ENCODE measurements at places on chromosomes 11 and 22. TPM values are rescaled to one million over a fixed set of nuclear protein-coding genes. Genes with fewer than 3 reads are reported as not detected.

Gene NXPE2
- not detected for total RNA-seq

Gene SLC22A9
- total RNA-seq = not detected

Gene ACRV1
- total RNA-seq = not detected

Gene PTPRCAP
- total RNA-seq = 109 TPM

Gene SCGB1D2
- total RNA-seq = not detected

Gene OR10A6
- not detected for total RNA-seq

Gene OR8A1
- total RNA-seq = not detected

Gene SAA2
- total RNA-seq = not detected

Gene MUC5B
- not detected for total RNA-seq

Gene CCDC86
- total RNA-seq = 88.2 TPM

Gene SERPING1
- total RNA-seq = not detected

Gene OLFML1
- total RNA-seq = not detected

Gene LRRN4CL
- 0.17 TPM for total RNA-seq

Gene FAM227A
- 0.16 TPM for total RNA-seq

Gene ADAMTS15
- not detected for total RNA-seq

Gene ZP1
- total RNA-seq = not detected

Gene ACR
- total RNA-seq = not detected

Gene EXPH5
- total RNA-seq = 0.65 TPM

Gene GLB1L2
- 8.9 TPM for total RNA-seq

Gene RFPL3
- not detected for total RNA-seq

Gene TSPAN32
- 2.1 TPM for total RNA-seq

Gene KCTD14
- total RNA-seq = 0.16 TPM

Gene LRRC4C
- not detected for total RNA-seq

Gene TTC36
- 0.59 TPM for total RNA-seq

Gene OR8D1
- total RNA-seq = not detected

Gene CHRM1
- not detected for total RNA-seq

Gene SGSM1
- total RNA-seq = 0.64 TPM

Gene VSIG2
- total RNA-seq = not detected

Gene MMP13
- total RNA-seq = not detected

Gene LGALS12
- not detected for total RNA-seq

Gene LSP1
- total RNA-seq = 262 TPM

Gene POTEH
- not detected for total RNA-seq

Gene SYT8
- total RNA-seq = not detected

Gene CHRNA10
- total RNA-seq = 2.6 TPM

Gene OPCML
- not detected for total RNA-seq

Gene ME3
- total RNA-seq = 13.1 TPM

Gene PTGDR2
- total RNA-seq = 0.10 TPM

Gene ASCL2
- 0.42 TPM for total RNA-seq

Gene DDX6
- 110 TPM for total RNA-seq

Gene TIMM10
- total RNA-seq = 98.2 TPM

Gene DNAJB13
- total RNA-seq = 0.64 TPM

Gene THAP12
- 81.2 TPM for total RNA-seq

Gene MEN1
- total RNA-seq = 43.8 TPM

Gene KRTAP5-2
- not detected for total RNA-seq

Gene CASP12
- total RNA-seq = not detected

Gene MRGPRF
- total RNA-seq = not detected

Gene KRTAP5-9
- not detected for total RNA-seq

Gene OR5P2
- not detected for total RNA-seq

Gene C1QTNF5
- total RNA-seq = not detected

Gene KCNJ5
- not detected for total RNA-seq

Gene MS4A3
- not detected for total RNA-seq

Gene APOL1
- 36.7 TPM for total RNA-seq

Gene PHLDB1
- total RNA-seq = 1.4 TPM

Gene ABCG4
- total RNA-seq = 0.07 TPM

Gene CCDC116
- total RNA-seq = 0.73 TPM

Gene DEFB131B
- not detected for total RNA-seq

Gene HBG1
- total RNA-seq = not detected

Gene VPS11
- 23.5 TPM for total RNA-seq
